ENCODE measurements at places on chromosomes 2 and 18.

GRCh38 chr2:129347486-129348217 is 631.8 kb upstream of the RAB6C start:
- no peak for DNase-seq

GRCh38 chr18:416930-417329 is 83.6 kb downstream of the COLEC12 start:
- no peak for DNase-seq

DNA sequence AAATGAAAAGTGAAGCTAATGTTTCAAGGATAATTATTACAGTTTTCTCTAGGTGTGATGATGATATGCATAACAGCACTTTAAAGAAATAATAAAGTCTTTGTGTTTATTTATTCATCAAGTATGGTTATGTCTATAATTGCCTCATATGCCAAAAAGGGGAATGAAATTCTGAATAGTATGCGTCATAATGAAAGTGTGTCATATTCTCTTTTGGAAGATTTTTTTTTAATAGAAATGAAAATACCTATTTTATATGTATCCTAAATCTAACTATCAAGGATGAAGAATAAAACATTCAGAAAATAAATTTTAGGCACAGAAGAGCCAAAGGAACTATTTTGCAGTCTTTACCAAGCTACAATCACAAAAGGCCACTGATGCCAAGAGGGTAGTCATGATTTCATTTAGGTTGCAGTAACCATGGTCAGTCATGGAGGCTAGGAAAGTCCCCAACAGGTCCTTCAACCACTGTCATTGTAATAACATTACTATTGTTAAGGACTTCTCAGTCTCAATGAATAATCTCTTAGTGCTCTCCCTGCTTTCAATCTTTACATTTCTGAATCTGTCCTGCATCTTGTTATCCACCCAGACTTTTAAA is 712.5 kb downstream of the DCDC2C start:
- DNase-seq = no peak

DNA sequence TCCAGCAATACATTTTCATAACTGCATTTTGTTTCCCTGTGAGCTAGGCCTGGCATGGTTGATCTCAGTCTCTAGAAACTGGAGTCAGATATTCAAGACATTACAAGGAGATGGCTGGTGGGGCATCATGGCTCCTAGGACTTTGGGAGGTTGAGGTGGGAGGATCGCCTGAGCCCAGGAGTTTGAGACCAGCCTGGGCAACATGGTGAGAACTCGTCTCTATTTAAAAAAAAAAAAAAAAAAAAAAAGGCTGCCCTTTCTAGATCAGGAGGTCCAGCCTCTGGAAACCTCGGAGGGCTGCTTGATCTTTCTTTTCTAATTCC is 362 bp upstream of the VAMP8 start:
- DNase-seq = no peak

- DNase-seq = no peak
Observed at GRCh38 chr18:48668466-48669179, 129.8 kb downstream of the CTIF start.

DNA sequence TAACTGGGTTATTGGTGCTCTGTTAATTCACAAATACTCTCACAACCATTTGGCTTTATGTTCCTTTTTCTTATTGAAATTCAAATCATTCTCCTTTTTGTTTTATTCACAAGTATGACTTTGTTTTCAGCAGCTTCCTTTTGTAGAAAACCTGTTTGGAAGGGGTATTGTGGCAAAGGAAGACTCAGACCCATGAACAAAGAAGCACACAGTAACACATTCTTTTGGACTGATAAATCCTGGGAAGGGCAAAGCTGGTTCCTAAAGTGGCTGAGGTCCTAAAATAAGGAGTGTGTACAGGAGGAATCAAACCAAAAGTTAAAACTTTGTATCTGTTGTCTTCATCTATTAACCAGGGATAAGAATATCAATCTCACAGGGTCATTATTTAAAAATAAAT is 374.7 kb upstream of the FIGN start:
- no peak for DNase-seq
